ENCODE measurements at places on chromosomes 5 and 9.

DNA sequence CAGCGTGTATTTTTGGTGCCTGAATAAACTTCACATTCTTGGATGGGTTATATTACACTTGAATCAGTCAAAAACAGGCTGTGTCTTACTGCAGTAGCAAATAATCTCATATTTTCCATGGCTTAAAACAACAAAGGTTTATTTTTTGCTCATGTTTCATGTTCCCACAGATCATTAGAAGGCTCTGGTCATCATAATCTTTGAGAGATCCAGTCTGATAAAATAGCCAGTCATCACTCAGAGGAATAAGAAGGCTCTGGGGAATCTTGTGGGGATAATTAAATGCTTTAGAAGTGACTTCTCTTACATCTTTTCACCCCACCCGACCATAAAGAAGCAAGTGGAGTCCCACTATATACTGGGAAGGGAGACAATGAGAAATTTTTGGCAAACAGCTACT is 417.7 kb downstream of the PSAT1 start:
- DNase-seq, result no peak

DNA sequence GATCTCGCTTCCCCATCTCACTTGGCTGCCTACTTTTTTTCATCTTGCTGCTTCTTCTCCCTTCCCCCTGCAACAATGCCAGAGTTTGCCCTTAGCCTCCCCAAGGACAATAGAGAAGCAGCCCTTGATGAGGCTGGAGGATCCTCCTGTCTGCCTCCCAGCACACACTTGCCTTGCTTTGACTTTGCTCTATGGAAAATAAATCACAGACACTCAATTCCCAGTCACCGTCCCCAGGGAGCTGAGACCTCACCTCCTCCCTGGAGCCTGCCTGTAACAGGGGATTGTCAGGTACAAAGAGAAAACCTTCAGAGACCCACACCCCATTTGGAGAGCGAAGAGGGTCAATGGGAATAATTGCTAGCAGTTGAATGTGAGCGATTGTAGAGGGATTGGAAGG is 242.1 kb upstream of the ZNF462 start:
- DNase-seq, result no peak

DNA sequence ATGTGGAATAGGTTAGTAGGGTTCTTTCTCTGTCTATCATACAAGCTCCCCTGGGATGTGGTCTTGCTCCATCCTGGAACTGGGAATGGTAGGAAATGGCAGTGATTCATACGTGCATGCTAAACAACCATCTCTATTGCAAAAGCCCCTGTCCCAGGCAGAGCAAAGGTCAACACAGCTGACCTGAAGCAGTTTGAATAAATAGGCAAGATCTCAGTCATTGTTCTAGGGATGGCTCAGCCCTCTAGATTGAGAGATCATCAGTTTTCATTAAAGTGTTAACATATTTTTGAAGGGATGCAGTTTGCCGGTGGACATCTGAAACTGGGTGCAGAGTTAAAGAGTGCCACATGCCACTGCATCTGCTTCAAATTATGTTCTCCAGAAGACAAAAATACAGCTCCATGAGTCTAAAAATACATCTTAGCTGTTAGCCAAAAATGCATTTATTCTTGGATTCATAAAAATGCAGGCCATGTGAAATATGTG is 224.1 kb downstream of the ESM1 start:
- no peak for DNase-seq

GRCh38 chr9:132769906-132770769 is 99.9 kb downstream of the GTF3C4 start:
- DNase-seq, result peak; percentile 45
